ENCODE measurements at places on chromosomes 16 and 17.

DNA sequence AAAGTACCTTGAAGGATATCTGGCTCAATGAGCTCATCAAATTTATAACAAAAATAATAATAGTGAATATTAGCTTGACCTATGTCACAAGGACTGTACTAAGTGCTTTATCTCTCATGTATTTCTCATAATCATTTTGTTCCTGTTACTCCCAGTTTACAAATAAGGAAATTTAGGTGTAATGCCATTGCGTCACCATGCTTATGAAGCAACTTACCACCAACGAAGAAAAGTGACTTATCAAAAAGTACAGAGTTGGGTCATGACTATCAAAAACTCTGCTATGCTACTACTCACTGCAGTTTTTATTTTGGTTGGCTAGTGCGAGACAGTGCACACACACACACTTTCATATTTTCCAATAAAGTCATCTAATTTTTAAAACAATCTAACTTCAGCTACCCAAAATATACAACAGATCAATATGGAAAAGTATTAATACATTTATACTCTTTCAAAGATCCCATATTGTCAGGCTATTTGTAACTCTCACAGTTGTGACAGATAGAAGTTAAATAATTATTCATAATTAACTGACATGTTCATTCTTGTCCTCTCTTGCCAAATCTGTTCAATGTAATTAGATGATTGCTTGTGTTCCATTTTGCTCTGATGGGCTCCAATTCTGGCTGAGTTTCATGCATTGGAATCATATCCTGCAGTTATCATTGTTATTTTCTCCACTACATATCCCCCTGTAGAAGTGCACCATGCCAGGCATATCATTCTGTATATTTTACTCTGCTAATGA is 119.4 kb downstream of the KCNJ2 start:
- peak; percentile 78 for DNase-seq

GRCh38 chr16:31088459-31089183 is at the start of gene PRSS53:
Gene PRSS53, minus strand, starts transcription at chr16:31088943. Its CDS starts 134 bp downstream, at chr16:31088809.
- no peak for DNase-seq

- no peak for DNase-seq
Measured at GRCh38 chr16:50549561-50549915, 1.3 kb downstream of the NKD1 start.

- no peak for DNase-seq
Measured at GRCh38 chr16:53056392-53056881, 1.6 kb downstream of the CHD9 start.

DNA sequence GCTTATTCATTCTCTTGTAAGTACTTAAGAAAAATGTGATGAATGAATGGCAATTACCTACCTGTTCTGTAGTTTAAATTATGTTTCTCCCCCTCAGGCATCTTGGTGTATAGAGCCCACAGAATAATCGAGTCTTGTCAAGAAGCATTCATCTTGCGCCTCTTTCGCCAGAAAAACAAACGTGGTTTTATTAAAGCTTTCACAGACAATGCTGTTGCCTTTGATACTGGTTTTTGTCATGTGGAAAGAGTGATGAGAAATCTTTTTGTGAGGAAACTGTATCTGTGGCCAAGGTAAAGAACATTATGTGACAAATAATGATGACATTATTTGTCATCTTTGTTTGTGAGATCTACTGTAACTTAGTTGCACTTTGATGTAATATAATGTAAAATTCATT is 6.5 kb downstream of the ERCC4 start:
- no peak for DNase-seq

GRCh38 chr17:5510771-5511170 is 24.4 kb downstream of the MIS12 start:
- no peak for DNase-seq

DNA sequence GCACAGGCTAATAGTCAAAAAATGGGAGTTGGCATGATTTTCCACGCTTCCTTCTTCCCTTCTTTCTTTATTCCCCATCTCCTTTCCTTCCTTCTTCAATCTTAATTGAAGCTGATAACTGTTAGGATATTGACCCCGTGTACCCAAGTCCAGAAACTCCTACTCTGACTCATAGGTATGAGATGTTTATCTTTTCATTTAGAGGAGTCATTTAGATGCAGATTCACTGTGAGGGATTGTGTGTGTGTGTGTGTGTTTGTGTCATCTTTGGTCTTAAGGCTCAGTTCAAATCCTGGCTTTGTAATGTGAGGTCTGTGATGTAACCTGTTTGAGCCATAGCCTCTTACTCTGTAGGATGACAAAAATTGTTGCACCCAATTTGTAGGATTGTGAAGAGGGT is 332.0 kb upstream of the MAF start:
- DNase-seq = no peak

DNA sequence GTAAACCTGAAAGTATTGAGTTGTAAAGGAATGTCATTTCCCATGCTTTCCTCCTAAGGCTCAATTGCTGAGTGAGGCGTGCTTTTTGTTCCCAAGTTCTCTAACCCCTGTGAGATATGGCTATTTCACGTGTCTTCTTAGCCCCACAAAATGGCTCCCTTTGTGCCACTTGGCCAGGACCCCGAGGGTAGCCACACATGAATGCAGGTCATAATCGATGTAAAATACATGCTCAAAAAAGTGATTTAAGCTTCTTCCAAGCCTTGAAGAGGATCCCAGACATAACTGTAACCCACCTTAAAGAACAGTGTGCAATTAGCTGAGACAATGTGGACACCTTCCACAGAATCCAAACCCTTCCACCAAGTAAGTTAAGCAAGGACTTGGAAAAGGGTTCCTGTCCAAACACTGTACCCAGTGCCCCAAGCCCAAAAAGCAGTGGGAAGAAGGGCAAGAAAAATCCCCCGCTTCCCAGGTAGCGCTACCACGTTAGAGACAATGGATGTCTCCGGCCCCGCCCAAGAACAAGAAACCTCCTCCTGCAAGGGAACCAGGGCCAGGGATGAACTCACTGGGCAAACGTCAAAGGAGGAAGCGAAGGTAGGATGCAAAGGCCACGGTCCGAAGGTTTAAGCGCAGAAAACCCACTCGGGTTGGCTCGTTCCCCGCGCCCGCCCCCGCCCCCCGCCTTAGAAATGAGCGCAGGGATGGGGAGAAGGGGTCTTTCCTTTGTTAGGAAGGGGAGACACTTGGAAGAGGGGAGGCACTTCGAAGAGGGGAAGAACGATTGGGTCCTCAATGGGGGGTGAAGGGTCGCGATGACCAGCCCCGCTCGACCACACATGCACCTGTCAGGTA is 1.2 kb downstream of the JPT1 start:
- peak; percentile 28 for DNase-seq

- no peak for DNase-seq
Measured at GRCh38 chr17:34758316-34758715, 178.9 kb downstream of the TMEM132E start.

GRCh38 chr16:50400967-50401348 is 32.2 kb upstream of the BRD7 start:
- no peak for DNase-seq

GRCh38 chr16:13060932-13061331 is 159.5 kb downstream of the SHISA9 start:
- DNase-seq = no peak

DNA sequence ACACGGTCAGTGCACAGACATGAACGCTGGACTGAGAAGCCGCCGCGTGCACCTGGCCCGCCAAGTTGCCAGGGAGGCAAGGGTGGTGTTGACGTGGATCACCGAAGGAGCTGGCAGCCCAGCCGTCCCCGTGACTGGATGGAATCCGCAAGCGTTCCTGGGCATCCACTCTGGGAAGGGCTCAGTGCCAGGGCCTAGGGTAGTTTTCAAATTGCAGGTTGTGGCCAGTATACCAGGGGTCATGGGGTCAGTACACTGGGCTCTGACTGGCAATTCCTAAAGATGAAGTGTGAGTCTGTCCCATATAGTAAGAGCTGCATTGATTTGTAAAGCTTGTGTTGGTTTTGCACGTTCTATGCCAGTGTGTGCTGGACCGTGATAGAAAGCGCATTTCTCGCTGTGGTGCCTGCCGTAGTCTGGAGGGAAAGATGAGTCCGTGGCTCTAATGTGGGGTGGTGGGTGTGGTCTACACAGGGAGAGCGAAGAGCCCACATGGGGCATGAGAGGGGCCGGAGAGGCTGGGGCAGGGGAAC is 21.1 kb upstream of the METRNL start:
- DNase-seq = no peak

GRCh38 chr16:60755907-60756306 is 1280.3 kb downstream of the CDH8 start:
- no peak for DNase-seq

- DNase-seq = peak; percentile 2
Measured at GRCh38 chr16:4743226-4743878, 9.0 kb downstream of the DNAAF8 start.

- DNase-seq = no peak
Measured at GRCh38 chr17:47066095-47066494, 87.0 kb upstream of the RPRML start.

GRCh38 chr16:89195521-89196171 is 4.7 kb downstream of the SLC22A31 start:
- DNase-seq = no peak

GRCh38 chr17:46974086-46974485 is 5.0 kb downstream of the RPRML start:
- no peak for DNase-seq

DNA sequence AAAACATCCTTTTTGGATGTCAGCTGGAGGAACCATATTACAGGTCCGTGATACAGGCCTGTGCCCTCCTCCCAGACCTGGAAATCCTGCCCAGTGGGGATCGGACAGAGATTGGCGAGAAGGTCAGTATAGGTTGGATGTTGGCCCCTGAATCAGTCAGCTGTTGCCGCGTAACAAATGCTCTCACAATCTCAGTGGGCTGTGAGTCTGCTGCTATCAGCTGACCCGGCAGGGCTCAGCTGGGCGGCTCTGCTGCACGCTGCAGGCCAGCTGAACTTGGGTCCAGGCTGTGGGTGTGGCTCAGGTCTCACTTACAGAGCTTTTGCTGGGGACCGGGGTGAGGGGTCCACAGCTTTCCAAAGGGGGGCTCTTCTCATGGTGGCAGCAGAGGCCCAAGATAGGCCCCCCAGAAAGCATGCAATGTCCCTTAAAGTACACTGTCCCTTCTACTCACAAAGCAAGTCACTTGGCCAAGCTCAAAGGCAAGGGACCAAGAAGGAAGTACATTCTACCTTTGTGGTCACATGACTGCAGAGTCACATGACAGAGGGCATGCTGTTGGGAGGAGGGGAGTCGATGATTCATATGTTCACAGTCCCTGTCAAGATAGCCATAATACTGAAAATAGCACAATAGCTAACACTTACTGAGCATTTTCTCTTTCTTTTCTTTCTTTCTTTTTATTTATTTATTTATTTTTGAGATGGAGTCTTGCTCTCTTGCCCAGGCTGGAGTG is 134.2 kb downstream of the ABCC1 start:
- no peak for DNase-seq
